HL-60 (cell line): ENCODE measurements at places on chromosomes 11 and 22.

GRCh38 chr22:49323751-49324415 lies 503.8 kb downstream of the BRD1 start:
- no peak for DNase-seq

DNA sequence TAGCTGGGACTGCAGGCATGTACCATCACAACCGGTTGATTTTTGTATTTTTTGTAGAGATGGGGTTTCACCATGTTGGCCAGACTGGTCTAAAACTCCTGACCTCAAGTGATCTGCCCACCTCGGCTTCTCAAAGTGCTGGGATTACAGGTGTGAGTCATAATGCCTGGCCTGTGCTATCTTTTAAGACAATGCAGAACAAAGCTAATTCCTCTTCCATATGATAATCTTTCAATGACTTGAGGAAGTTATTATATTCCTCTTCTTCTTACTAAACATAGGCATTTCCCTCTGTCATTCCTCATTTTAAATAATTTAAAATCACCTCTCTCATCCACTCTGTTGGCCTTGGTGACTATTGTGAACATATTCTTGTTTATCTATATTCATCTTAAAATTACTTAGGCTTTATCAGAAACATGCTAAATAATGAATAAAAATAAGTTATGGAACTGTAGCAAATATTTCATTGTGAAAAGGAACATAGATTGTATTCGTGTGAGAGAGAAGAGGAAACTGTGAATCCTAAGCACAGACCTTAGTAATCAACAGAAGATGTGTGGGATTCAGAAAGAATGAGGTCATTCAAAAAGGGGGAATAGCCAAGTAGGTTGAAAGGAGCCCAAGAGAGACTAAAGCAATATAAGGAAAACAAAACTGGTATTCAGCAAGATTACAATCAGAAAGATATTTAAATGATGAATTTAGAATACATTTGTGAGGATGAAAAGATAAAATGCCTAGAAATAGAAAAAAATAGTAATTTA lies 269.4 kb downstream of the TTC28 start:
- no peak for DNase-seq

DNA sequence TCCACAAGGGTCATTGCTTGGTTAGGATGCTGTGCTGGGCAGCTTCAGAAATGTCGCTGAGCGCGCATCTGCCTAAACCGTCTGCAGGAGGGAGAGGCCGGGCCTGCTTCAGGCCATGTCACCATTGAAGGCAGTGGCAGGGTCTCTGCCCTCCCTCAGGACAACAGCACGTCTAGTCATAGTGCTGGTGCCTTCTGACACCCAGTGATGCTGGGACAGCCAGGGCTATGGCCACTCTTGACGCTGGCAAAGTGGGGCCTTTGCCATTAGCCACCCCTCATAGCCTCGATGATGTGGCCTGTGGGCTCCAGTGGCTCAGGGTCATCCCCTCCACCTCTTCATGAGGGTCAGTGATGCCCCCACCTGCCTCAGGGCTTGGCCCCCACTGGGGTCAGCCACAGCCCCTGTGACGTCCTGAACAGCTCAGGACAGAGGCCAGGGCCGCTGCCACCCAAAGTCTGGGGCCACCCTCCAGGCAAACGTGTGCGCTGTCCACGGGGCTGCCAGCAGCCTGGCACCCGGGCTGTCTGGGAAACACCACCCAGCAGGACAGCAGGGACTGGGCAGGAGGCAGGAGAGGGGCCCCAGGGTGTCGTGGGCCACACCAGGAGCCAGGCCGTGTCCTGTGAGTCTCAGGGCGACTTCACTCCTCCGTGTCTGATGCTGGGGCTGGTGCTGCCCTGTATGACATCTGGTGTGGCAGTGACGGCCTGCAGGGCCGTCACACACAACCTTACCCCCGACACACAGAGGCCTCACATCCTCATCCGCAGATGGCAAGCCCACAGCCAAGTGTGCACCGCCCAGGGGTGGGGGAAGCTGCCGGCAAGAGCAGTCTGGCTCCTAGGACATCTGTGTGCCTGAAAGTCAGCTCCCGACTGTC lies 42.5 kb downstream of the CERK start:
- no peak for DNase-seq

DNA sequence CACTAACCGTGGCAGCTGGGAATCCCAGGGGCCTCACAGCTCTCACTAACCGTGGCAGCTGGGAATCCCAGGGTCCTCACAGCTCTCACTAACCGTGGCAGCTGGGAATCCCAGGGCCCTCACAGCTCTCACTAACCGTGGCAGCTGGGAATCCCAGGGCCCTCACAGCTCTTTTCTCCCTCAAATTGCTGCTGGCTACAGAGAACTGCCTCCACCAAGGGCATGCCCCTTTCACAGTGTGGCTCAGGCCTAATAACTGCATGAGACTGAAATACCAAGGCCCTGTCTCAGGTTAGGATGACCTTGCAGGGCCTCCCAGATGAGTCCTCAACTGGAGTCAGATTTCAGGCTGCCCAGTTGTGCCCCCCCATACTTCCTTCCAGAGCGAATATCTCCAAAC lies 35.1 kb upstream of the GGTLC2 start:
- DNase-seq = no peak

DNA sequence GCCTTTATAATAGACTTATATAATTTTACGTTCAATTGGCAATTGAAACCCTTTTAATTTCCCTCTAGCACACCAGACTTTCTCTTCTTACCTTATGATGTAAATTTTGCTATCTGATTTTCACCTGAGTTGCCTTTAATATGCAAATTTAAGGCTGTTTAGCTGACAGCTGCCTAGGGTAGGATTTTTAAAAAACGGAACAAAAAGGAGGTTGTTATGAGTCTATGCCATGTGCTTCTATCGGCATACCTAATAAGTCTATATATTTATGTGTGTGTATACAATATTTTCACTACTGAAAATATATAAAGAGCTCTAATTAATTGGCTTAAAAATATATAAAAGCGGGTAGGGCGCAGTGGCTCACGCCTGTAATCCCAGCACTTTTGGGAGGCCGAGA lies 11.8 kb upstream of the SELENOH start:
- no peak for DNase-seq
